ENCODE measurements at places on chromosomes 11 and 22.

DNA sequence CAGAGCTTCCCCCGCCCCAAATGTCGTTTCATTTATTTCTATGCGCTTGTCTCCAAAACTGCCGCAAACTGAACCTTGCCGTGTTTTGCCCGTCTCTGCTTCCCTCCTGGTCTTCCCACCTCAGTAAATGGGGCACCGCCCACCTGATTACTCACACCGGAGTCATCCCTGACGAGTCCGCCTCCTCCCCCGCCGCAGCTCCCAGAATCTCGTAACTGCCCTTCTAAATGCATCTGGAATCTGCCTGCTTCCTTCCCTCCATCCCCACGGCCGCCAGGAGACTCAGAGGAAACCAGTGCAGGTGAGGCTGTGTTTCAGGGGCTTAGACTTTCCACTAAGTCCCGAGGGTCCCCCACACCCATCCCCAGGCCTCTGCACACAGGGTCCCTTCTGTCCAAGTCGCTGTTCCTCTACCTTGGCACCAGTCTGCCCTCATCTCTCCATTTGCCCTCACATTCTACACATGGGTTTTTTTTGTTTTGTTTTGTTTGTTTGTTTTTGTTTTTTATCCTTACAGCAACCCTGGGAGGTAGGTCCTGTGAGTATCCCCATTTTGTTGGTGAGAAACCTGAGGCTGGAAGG is 62.6 kb upstream of the PHF21B start:
- DNase-seq = no peak

DNA sequence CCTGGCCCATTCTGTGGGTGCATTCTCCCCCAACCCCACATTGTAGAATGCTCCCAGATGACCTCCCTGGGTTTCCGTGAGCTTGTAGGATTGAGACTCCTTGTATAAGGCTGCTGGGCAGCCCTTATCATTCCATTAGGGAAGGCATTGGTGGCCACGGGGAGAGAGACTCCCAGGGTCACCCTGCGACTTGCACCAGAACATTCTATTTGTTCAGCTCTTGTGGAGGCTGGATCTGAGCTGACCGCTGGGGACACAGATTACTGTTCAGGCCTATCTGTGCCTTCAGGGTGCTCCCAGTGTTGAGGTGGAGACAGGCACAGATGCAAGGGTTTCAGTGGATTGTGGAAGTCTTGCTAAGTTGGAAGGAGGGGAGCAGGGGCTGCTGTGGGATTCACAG is 17.8 kb downstream of the MICALL1 start:
- DNase-seq = no peak

DNA sequence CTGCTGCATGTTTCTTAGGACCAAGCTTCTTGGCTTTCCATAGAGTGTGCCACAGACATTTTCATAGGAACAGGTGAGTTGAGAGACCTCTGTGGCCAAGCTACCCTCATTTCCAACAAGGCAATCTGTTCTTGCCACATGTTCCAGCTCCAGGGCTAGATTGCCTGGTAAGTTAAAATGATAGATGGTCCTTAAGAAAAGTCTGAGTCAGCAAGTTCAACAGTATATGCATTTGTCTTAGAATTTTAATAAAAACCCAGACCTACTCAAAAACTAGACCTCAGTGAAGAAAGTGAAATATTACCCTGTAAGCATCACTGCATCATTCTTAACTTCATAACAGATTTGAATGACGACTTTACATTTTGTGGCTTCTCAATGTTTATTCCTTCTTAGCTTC is 1123.6 kb downstream of the DLG2 start:
- DNase-seq = no peak

DNA sequence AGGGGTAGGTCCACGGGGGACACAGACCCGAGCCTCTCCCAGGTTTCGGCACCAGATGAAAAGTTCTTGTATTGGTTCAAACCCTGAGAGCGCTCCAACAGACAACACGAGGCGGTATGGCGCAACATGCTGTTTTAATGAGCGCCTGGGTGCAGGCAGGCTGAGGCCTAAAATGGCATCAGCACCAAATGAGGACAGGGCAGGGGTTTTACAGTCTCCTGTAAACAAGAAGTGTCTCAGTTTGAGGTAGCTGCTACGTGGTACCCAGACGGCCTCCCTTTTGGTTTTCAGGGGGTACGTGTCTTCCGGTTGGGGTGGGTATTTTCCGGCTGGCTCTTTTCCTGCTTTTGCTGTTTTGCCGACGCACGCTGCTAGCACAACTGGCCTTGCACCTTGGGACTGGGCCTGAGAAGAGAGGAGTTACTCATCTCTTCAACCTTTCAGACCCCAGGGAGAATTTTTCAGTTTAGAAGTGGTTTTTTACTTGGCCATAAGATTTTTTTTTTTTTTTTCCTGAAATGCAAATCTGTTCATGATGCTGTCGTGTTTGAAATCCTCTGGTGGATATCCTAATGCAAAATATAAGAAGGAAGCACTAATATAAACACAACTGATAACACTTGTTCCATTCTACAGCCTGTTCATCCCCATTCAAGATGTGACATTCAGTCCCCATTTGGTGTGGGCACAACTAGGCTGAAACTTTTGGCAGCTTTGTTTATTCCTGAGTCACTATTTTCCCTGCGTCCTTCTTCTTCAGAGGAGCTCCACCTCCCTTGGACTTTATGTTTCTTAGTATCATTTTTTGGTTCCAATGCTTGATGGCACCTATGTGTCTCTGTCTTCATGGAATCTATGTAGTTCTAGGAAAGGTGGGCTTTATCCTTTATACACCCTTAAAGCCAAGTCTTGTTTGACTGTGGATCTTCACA is 6.5 kb downstream of the PPFIBP2 start:
- DNase-seq = no peak

GRCh38 chr22:43783777-43784176 is 28.3 kb downstream of the EFCAB6 start:
- no peak for DNase-seq

- DNase-seq = no peak
These were observed 171.0 kb upstream of the ARHGAP20 start for GRCh38 chr11:110883256-110883655.

GRCh38 chr22:50710221-50710620 is 27.8 kb upstream of the ACR start:
- no peak for DNase-seq

DNA sequence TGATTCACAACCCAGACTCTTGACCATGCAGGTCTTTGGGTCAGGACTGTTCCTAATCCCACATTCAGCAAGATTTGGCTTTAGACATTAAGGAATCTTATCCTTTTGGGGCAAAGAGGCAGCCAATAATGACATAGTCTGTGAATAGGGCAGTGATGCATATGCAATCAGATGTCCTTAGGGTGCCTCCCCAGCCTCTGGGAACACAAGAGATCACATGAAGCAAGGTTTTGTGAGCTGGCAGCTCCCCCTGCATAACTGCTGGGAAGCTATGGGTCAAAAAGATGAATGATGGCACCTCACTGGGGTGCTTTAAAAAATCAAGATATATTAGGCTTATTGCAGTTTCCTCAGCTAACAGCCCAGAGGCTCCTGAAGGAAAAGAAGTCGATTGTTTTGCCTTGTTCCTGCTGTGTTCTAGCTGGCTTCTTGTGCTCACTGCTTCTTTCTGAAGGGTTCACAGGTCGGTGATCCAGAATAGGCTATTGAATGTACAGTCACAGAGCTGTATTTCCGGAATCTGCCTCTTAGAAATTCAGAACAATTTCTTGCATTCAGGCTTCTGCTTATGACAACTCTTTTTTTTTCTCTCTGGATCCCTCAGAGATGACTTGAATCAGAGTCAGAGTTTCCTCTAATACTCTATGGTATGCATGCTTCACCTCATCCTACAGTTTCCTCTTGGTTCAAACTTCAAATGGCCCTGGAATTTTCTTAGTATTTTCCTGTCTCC is 31.7 kb downstream of the INSC start:
- no peak for DNase-seq

- no peak for DNase-seq
These were observed 79.4 kb upstream of the PPARA start for GRCh38 chr22:46070803-46071450.

DNA sequence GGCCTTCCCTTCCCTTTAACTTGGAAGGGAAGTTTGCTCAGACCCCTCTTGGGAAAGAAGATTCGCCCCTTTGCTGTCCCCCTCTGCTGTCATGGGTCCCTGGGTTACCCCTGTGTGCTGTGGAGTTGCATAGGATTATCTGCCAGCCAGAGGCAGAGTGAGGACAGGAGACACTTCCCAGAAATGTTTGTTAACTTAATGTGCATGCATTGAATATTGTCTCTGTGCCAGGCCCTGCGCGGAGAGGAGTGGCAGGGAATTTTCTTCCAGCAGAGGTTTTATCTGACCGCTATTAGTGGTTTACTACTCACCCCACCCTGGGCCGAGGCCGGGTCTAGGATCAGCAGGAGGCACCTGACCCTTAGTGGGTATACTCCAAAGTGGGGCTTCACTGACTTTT is 894.8 kb downstream of the TBC1D22A start:
- DNase-seq = no peak

GRCh38 chr11:44110231-44110679 is 14.8 kb downstream of the EXT2 start:
- peak; percentile 21 for DNase-seq

- DNase-seq = no peak
These were observed 18.5 kb downstream of the MYH9 start for GRCh38 chr22:36369004-36369921.

DNA sequence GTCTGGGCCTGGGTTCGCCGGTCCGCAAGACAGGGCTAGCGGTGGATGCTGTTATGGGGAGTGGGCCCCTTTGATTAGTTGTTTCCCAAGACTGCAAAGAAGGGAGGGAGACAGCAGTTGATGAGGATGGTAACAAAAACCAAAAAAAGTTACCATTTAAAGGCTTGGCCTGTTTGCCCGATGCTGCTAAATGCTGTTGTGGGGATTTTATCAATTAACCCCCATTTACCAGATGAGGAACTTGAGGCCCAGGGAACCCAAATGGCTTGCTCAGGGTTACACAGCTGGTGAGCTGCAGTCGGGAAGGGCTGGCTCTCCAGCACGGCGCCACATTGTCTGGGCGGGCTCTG is 3.4 kb downstream of the TRPT1 start:
- no peak for DNase-seq

GRCh38 chr11:77589521-77590193 is at the start of gene AQP11:
AQP11 (plus strand) TSS chr11:77589953; CDS start chr11:77589993, 40 bp downstream.
- DNase-seq = peak; percentile 37

DNA sequence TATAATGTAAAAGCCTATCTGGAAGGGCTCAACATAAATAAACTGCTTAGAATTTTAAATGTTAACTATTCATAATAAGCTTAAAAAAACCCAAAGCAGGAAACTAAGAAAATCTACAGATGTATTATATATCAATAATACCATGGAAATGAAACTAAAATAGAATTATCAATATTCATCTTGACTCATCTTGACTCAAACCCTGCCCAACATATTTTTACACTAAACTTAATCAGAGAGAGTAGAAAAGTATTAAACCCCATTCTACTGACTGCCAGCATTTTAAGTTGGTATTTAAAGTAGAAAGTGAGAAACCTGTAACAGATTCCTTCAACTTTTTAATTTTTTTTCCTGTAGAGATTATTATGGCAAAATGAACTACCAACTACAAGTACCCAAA is 149.2 kb downstream of the ENTHD1 start:
- DNase-seq = no peak

- no peak for DNase-seq
These were observed 153.4 kb downstream of the CCDC34 start for GRCh38 chr11:27209562-27210005.

- DNase-seq = no peak
These were observed 99.6 kb downstream of the CELSR1 start for GRCh38 chr22:46437671-46438440.

- DNase-seq = no peak
These were observed 6.6 kb upstream of the CSNK2A3 start for GRCh38 chr11:11359611-11360010.

GRCh38 chr11:123590296-123590912 is 64.0 kb downstream of the SCN3B start:
- DNase-seq = no peak

- no peak for DNase-seq
These were observed 40.4 kb upstream of the AMPD3 start for GRCh38 chr11:10414659-10415058.

GRCh38 chr11:19071255-19071654 is 10.7 kb upstream of the MRGPRX2 start:
- DNase-seq = peak; percentile 22

DNA sequence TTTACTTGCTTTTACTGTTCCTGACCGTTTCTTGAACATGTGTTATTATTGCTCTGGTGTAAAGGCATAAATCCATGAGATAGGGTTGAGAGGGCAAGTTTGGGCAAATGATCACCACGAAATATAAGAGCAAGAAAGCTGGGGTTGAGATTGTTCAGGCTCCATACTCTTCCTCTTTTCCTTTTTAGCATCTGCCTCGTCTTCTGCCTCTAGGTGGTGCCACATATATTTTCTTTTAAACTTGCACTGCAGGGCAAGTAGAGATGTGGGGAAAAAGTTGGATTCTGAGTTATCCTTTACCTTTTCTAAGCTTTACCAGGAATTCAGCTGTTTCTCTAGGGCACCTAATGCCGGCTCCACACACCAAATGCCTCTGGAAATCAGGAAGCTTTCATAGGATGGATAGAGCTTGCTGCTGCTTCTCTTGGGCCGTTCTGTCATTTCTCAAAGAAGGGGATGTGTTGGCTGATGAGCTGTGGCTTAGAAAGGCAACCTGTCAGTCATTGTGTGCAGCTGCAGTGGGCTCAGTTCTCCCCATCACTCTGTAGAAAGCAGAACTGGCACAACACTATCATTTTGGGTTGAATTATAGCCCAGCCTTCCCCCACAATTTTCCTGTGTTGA is 98.2 kb downstream of the LDLRAD3 start:
- DNase-seq = no peak

DNA sequence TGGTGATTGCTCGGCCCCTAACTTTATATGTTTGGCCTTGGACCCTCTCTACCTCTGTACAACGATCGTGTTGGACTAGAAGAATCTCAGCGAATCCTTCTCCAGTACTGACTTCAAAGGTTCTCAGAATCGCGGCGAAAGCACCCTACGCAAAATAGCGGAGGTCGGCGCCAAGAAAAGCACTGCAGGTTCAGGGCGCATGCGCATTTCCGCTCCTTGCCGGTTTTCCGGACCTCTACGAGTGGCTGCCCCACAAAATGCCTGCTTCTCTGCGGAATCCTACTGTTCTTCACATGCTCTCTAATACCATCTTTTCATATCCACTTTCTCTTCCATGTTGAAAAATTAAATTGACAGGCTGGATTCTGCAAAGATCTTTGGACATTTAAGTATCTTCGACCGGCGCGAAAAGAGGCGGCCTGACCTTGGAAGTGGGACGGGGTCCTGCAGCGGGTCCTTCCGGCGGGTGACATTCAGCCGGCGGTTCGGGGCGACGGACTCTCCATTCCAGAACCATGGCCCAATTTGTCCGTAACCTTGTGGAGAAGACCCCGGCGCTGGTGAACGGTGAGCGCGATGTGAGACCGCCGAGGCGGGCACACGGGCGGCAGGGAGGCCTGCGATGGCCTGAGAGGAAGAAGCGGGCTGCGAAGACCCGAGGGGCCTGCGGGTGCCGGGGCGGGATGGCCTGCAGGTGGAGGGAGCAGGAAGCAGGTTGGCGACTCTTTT is at the start of gene ATP5MG:
ATP5MG (plus strand) TSS at position 456 of the 729 bp plus-strand sequence; CDS start at position 516, 60 bp downstream.
- DNase-seq = peak; percentile 80

Measured in stimulated activated CD4-positive, alpha-beta T cell treated with anti-CD3 and anti-CD28 coated beads, Interleukin-15, amount 100 ng/mL, for 1 hour (primary cell).